NCI-H524 treated with DMSO at 0.1 percent for 48 hours (cell line): ENCODE measurements at places on chromosomes 7 and 10.

DNA sequence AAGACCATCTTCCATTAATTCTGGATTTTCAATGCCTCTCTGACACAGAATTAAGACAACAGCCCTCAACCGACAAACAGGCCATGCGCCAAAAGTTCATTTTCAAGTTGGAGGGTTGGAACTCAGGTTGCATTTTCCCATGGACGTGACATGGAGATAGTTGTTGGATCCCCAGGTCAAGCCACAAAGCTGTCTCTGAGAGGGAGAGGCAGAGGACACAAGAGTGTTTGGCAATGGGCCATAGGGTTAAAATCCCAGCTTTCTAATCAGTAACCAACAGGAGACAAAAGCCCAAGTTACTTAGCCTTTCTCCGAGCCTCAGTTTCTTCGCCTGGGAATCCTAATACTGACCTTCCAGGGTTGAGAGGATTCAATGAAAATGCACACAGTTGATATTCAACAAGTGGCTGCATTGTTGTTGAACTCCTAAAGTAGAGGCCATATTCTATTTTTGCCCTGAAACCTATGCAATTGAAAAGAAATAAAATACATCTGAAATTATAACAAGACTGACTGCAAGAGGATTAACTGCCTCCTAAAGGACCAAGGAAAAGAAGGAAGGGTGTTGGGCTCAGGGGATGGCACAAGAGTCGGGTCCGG lies 44.3 kb downstream of the SORBS1 start:
- DNase-seq = no peak

DNA sequence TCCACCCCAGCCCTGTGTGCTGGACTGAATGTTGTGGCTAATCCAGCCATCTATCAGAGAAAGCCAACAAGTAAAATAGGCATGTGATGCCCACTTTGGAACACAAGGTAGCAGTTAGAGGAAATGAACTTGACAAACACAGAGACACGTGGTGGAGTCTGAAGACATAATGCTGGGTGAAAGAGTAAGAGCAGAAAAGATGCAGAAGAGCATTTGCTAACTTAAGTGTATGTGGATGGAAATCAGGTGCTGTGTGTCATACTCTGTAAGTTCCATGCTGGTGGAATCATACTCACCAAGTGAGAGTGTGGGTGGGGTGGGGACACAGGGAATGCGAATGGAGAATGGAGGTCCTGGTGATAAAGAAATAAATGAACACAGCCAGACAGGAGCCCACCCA lies 22.8 kb downstream of the WDFY4 start:
- no peak for DNase-seq

DNA sequence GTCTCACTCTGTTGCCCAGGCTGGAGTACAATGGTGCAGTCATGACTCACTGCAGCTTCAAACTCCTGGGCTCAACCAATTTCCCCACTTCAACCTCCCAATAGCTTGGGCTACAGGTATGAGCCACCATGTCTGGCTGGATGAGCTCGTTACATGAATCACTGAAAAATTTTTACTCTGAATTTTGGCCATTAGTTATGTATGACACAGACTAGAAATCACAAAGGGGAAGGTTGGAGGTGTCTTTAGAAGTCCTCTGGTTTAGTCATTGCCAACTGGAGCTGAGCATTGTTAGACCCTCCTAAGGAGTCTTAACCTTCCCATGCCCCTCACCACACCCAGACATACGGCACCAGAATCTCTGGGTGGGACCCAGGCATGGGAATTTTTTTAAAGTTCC lies 34.7 kb downstream of the SVIL start:
- DNase-seq = no peak

DNA sequence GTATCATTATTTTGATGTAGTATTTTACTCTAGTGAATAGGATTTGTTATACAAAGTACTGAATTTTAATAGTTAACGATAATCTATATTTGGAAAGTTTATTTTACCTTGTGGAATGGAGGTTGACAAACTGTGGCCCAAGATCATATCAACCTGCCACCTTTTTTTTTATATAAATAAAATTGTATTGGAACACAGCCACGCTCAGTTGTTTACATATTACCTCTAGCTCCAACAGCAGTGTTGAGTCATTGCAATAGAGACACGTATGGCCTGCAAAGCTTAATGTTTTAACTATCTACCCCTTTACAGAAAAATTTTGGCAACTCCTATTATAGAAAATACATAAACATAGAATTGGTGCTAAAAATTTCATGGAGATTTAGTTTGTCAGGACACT lies 239.3 kb downstream of the THSD7A start:
- no peak for DNase-seq

DNA sequence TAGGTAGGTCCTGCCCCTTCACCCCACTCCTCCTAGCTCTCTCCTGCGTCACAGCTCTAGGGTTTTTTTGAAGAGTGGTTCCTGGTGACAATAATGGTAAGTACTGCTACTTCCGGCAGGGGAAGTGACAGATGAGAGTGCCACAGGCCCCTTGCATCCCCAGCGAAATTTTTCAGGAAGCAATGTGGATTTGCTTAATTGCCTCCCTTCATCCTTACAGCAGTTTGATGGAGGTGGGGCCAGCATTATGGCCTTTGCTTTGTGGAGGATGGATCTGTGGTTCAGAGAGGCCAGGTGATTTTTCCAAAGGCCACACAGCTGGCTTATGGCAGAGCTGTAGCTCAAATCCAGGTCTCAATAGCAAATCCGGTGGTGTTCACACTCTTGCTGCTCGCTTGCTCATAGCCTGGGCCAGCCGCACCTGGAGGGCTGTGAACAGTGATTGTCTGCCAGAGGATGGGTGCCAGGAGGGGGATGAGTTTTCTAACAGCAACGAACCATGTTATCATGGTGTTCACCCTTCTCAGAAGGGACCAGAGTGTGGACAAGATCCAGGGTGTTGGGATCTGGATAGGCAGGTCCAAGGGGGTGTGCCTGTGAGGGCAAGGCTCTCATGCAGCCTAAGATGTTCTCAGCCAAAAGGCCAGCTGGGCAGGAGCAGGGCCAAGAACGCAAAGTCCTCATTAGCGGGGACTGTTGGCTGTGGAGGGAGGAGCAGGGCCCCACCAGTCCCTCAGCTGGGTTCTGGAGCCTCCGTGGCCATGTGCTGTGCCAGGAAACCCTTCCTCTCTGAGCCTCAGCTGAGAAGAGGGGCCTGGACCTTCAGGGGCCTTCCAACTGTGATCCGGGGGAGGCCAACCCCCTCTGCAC lies 89.0 kb downstream of the EMX2 start:
- DNase-seq = no peak

GRCh38 chr10:133212853-133213494 lies 17.0 kb upstream of the UTF1 start:
- no peak for DNase-seq

GRCh38 chr7:65338346-65338745 lies 35.3 kb upstream of the ZNF92 start:
- DNase-seq = no peak

DNA sequence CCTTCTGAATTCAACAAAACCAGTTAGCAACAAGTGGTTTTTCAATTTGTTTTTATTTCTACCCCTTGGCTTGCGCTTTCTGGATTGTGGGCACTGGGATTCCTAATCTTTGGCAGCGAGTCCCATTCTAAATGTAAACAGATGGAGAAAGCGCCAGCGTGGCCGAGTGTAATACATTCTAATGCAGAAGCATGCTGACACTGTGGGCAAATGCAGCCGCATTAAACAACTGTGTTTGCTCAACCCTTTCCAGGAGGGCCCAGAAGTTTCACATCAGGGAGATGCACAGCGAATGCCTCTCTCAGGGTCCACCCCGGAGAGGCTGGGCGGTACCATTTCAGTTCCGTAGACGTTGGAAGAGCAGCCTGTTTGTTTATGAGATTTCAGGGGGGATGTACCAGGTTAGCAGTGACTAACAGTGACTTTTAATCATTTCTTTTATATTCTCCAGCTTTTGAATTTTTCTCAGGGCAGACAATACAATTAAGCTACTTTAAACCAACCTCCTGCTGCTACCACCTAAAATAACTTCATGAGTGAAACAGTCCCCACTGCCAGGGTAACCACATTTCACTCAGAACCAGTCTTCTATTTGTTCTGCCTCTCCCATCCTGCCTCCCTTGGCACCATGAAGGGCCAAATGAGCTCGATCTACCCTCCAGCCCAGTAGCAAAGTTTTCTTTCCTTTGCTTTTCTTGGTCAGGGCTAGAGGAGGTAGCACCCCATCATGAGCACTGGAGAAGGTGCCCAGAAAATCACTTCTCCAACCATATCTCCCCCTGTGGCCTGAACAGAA lies 164.2 kb upstream of the ITGB1 start:
- no peak for DNase-seq

DNA sequence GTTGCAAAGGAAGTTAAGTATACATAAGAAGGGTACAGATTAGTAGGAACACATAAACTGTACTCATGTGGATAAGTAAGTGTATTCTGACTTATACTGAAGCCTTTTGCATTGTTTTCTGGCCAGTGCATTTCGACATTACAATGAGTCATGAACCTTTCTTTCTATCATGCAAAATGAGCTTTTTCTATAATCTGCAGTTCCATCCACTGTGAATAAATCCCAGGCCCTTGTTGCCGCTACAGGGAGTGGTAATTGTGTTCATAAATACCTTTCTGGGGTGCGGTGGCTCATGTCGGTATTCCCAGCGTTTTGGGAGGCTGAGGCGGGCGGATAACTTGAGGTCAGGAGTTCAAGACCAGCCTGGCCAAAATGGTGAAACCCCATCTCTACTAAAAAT lies 858.3 kb downstream of the GRM8 start:
- DNase-seq = no peak

DNA sequence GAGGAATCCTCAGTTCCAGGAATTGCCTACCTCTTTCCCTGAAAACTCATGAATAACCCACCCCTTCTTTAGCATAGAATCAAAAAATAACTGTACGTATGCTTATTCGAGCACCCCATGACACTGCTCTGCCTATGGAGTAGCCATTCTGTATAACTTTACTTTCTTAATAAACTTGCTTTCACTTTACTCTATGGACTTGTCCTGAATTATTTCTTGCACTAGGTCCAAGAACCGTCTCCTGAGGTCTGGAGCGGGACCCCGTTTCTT lies 11.1 kb downstream of the CCL24 start:
- no peak for DNase-seq

- DNase-seq = no peak
Observed at GRCh38 chr7:140604076-140604475, 36.5 kb downstream of the DENND2A start.

GRCh38 chr7:138154661-138155060 lies 78.4 kb downstream of the AKR1D1 start:
- DNase-seq = no peak

GRCh38 chr10:121154846-121155245 lies 303.7 kb downstream of the WDR11 start:
- DNase-seq = no peak

DNA sequence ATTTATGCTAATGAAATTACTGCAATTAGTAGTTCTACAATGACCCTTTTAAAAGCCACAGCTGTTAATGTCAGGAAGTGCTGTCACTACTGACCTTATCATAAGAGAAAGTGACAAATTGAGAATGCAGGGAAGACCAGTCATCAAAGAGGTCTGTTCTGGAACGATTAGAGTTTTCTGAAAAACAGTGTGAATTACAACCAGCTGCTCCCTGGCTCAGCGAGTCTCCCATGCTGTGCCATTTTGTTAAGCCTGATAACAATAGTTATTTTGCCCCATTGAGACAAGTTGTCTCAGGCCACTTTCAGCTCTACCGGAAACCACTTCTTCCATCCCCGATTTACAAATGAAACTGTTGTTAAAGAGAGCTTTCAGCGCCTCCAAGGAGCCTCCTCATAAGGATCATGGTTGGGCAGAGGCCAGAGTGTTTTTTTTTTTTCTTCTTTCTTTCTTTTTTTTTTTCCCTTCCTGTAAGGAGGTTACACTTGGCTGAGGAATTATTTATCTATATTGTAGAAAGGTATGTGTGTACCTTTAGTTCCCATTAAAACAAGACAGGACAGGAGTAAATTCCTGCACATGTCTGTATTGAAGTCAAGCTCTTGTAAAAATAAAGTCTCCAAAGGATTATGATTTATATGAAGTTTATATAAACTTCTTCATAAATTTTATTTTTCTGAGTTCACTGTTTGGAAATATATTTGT lies 173.6 kb downstream of the CDCA7L start:
- no peak for DNase-seq

DNA sequence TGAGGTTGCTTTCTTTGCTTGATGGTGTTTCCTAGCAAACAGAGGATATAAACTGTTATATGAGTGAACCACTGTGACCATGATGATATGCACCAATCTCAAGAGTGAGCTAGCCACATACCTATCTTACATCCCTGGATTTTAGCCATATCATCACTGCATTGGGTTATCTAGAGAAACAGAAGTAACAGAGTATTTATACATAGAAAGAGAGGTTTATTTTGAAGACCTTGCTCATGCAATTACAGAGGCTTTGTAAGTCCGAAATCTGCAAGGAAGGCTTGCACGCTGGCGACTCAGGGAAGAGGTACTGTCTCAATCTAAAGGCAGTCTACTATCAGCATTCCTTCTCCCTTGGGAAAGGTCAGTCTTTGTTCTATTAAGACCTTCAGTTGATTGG lies 11.8 kb upstream of the PON2 start:
- no peak for DNase-seq

- no peak for DNase-seq
Observed at GRCh38 chr7:7861211-7861633, 107.4 kb upstream of the GLCCI1 start.

- DNase-seq = no peak
Observed at GRCh38 chr10:131657318-131657984, 243.4 kb upstream of the PPP2R2D start.

- no peak for DNase-seq
Observed at GRCh38 chr10:101140084-101140949, 9.2 kb downstream of the TLX1 start.

DNA sequence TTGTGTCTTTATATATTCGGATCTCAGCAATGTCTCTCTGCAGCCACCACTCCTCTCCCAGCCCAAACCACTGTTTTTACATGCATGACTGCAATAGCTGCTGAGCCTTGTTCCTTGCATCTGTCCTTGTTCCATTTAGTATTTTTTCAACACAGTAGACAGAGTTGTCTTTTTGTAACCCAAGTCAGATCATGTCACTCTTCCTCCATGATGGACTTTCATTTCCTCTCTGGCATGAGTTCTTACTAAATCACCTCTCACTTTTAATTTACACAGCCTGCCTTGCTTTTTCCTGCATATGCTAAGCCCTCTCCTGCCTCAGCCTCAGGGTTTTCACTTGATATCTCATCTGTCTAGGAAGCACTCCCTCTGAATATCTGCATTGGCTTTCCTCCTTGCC lies 353.2 kb downstream of the HGF start:
- DNase-seq = no peak
